ENCODE measurements at places on chromosomes 11 and 22.

DNA sequence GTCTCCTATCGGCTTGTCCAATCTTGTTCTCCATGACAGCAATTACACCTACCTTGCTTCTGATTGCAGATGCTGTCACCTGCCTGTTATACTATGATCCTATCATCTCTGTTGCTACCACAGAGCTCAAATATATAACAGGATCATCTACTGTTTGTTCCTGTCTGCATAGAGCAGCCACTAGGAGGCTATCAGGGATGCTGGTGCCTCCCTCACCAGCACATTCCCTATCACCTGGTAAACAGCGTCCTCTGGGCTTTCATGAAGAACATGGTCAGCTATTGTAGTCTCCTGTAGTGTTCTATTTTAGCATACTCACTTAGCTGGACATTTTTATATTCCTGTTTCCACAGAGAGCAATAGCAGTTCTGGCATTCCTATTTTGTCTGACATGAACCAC, 87.8 kb upstream of the FAT3 start:
- no peak for DNase-seq

- DNase-seq, result no peak
Measured at GRCh38 chr22:45966895-45967365, 10.0 kb downstream of the WNT7B start.

- no peak for DNase-seq
Measured at GRCh38 chr11:77147668-77148321, 19.7 kb downstream of the MYO7A start.

DNA sequence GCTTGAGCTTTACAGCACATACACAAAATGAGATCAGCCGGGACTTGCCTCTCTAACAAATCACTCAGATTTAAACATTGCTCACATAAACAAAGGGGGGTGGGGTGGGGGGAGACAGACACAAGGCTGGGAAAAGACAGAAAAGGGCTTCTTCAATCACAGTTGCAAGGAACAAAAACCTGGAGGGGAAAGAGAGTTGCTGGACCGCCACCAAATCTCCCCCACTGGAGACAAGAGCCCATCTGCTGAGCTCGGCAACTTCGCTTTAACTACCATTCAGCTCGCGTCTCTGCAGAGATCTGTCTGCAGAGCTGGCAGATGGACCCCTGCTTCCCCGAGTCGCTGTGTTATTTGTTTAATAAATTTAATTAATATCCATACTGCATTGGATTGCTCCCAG, 165.0 kb downstream of the RCN1 start:
- DNase-seq, result no peak

DNA sequence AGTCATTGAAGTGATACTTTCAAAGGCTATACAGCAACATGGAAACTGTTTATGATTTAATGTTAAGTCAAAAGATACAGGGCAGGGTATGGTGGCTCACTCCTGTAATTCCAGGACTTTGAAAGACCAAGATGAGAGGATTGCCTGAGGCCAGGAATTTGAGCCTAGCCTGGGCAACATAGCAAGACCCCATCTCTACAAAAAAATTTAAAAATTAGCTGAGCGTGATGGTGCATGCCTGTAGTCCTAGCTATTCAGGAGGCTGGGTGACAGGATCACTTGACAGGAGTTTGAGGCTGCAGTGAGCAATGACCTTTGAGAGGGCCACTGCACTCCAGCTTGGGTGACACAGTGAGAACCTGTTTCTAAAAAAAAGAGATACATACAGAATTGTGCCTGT, 39.3 kb upstream of the ZBED5 start:
- no peak for DNase-seq

DNA sequence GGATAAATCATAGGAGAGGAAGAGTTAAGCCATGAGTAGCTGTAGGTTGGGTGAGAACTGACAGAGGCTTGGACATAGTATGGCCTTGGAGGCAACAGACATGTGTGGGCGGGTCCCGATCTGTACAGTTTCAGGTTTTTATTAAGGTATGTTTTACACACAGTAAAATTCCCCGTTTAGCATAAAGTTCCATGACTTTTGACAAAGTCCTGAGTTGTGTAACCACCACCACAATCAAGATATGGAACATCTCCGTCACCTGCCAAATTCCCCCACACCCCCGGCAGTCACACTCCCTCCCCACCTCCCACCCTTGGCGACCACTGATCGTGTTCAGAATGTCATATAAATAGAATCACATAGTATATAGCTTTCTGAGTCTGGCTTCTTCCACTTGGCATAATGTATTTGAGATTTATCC, 68.1 kb downstream of the GRIK4 start:
- DNase-seq, result no peak

DNA sequence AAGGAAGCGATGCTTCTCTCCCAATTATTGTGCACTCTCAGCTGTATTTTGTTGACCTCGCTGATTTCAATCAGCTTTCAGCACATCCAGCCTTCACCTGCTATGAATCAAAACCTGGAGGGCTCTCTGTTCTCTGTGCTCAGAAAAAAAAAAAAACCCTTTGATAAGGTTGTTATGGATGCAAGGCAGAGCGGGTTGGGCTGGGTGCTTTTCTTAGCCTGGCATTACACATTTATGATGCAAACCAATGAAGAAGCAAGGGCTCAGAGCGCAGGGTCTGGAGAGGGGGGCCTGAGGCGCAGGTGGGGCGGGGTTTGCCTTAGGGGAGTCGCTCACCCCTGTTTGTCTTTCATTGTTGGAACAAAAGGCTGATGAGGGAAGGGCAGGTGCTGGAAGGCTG, 86.0 kb upstream of the CADM1 start:
- peak; percentile 63 for DNase-seq

DNA sequence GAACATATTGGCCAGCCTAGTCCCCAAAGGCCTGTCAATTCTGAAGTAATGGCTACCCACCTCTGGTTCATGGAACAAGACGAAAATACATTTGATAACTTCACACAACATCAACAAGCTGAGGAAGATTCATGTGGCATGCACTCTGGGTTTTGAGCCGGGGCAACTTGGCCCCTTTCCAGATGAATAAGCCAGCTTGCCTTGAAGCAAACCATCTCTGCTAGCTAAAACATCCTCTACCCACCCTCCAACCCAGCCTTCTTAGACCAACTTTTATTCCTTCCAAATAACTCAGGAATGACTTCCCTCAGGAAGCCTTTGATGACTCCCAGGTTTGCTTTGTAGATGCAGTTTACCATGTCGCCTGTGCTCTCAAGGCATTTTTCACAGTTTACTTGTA, 94.4 kb downstream of the SLC1A2 start:
- no peak for DNase-seq

DNA sequence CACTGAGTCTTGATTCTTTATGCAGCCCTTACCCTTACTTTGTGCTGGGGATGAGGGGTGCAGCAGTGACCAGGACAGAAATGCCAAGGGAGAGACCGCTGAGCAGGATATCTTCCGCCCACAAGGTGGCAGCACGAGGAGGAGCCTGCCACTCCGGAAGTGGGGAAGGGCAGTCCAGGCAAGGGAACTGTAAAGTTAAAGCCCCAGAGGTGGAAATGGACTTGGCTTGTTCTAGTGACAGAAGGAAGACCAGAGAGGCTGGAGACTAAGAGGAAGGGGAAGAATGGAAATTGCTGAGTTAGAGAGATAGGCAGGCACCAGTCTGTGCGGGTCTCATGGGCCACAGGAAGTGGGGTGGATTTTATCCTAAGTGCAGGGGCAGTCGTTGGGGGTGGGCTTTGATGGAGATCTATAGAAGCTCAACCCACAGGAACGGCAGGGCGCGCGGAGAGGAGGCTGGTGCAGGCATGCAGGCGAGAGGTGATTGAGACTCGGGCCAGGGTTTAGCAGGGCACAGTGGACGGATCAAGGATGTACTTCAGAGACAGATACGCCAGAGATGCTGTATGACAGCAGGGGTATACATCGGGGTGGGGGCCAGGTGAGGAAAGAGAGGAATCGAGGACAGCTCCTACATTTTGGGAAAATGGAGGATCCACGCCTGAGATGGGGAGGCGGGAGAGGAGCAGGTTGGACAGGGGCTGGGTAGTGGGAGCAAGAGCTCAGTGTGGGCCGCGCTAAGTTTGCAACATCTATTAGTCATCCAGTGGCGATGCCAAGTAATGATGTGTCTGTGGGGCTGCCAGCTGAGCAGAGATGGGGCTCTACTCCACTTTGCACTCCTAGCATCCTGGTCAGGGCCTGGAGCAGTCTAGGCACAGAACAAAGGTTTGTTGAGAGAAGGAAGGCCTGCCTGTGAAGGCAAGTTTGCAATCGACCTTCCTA, 3.3 kb upstream of the GRK2 start:
- DNase-seq, result peak; percentile 76

DNA sequence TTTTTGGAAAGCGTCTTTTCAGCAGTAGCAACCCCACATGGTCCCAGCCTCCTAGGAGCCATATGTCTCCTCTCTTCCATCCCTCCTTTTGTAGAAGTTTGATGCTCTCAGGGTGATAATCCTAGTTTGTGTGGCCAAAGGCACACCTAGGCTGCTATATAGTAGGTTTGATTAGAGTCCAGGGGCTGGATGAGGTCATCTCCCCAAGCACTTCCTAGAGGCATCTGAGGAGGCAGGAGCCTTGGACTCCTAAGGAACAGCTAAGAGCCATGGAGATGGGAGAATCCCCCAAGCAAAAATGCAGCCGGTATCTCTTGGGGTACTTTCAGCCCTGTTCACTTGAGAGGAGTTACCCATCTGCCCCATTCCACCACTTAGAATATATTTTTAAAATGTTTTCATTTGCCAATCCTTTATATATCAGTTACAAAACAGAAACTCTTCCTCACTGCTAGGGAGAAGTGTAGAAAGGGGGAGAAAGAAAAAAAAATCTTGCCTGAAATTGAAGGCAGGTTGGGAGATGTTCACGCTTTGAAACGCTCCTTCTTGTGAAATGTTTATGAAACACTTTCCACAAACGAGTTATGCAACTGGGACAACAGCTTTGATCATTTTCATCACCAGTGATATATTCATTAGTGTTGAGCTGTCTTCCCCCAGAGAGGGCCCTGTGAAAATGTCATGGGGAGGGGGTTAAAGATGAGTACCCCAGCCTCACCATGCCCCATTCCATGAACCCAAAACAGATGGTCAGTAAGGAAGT, 31.9 kb upstream of the TLCD5 start:
- no peak for DNase-seq

DNA sequence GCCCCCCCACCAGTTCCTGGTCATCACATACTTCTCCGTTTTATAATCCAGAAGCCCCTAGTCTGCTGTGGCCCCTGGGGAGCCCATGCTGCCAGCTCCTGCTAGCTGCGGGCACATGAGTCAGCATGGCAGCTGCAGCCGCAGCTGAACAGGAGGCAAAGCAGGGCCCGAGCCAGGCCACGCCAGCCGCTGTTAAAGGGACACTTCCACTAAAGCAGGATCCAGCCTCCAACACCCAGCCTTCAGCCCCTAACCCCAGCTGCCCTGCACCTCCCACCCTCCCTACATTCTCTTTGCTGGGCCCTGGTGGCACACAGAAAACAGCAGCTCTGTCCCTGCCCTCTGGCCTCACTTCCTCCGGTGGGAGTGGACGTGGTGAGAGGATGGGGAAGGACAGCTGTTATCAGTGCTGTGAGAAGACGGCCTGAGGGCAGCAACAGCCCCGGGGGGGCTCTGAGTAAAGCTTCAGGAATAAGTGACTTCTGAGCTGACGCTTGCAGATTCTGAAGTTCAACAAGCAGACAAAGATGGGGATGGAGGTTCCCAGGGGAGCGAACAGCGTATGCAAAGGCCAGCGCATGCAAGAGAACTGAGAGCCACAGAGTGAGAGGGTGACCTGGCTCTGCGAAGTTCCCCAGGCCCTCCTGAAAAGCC, 688 bp upstream of the LRRC74B start:
- DNase-seq, result no peak

GRCh38 chr11:75925785-75926164, 110.8 kb downstream of the UVRAG start:
- DNase-seq, result no peak

DNA sequence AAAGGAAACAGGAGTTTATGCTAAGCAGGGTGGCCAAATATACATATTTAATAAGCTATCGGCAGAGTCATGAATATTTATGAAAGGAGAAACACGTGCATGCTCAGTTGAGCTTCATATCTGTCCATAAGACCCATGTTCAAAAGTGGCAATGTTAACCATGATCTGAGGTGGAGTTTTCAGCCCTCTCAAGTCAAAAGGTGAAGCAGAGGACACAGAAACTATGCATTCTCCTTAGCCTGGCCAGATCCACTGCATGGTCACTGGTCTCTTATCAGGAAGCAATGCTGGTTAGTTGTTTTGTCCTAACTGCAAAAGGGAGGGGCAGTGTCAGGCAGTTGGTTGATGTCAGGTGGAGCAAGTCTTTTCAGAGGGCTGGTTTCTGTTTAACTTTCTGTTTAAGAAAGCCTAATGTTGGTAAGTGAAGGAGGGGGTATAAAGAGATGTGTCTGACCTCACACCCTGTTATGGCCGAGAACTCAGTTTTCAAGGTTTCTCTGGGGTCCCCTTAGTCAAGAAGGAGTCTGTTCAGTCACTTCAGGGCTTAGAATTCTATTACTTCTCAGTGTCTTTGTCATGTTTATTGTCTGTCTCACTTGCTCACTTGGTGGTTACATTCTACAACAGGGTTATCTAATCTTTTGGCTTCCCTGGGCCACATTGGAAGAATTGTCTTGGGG, 5.5 kb upstream of the SELENOH start:
- DNase-seq, result no peak

GRCh38 chr11:128279866-128280265, 307.5 kb downstream of the ETS1 start:
- DNase-seq, result no peak

DNA sequence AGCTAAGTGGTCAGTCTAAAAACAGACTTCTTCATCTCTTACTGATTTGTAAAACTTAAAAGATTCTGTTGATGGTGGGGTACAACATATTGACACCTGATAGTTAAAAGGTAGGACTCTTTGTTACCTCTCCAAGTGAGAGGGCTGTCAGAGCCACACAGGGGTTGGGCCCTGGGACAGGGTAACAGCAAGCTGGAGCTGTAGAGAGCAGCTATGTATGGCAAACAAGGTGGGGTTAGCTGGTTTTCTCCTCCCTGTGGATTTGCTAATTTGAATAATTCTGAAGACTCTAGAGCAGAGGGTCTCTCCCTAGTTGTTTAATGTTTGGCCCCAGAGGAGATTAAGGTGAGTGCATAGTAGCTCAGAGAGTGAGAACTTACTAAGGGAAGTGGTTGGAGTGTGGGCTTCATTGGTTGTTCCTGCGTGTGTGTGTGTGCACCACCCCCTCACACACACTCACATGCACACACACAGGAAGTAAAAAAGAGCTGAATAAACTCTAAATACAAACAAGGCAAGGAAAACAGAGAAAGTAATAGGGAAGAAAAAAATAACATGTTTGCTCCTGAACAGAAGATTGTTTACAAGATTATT, 9.2 kb upstream of the GAS2 start:
- DNase-seq, result no peak

GRCh38 chr22:30538280-30538679, 8.3 kb downstream of the SEC14L6 start:
- DNase-seq, result no peak

- no peak for DNase-seq
Measured at GRCh38 chr11:76385903-76386302, 4.8 kb downstream of the GVQW3 start.

- DNase-seq, result no peak
Measured at GRCh38 chr22:19429950-19430889, 1.3 kb downstream of the HIRA start.

- no peak for DNase-seq
Measured at GRCh38 chr11:105610871-105611571, 1.1 kb downstream of the GRIA4 start.

GRCh38 chr11:67272327-67273259, 6.3 kb downstream of the GRK2 start:
- DNase-seq, result no peak

- peak; percentile 85 for DNase-seq
Measured at GRCh38 chr22:47315862-47316419, 553.5 kb downstream of the TBC1D22A start.

GRCh38 chr22:30439226-30439625, 13.7 kb downstream of the MTFP1 start:
- no peak for DNase-seq

GRCh38 chr11:72816404-72816990, 2.3 kb downstream of the ATG16L2 start:
- DNase-seq, result no peak
